Naive thymus-derived CD4-positive, alpha-beta T cell (primary cell): ENCODE measurements at places on chromosomes 1 and 21. TPM values are rescaled to one million over a fixed set of nuclear protein-coding genes. Genes with fewer than 3 reads are reported as not detected.

GRCh38 chr1:155485945-155486344 is 76.7 kb downstream of the ASH1L start:
- H3K4me3 ChIP-seq, result no peak overlapping the region
- no peaks in the 10 kb centered on the region for H3K27me3 ChIP-seq
- H3K27ac ChIP-seq, result no peak overlapping the region
- no peaks in the 10 kb centered on the region for H3K4me1 ChIP-seq
- H3K36me3 ChIP-seq, result peaks cover 11% of the 10 kb centered on the region

- no peak for DNase-seq
- H3K4me1 ChIP-seq, result peaks cover 5% of the 10 kb centered on the region
- no peaks in the 10 kb centered on the region for H3K27me3 ChIP-seq
- H3K4me3 ChIP-seq, result peak overlapping the region; percentile 4
Measured at GRCh38 chr1:225651872-225652728, 823 bp downstream of the ENAH start.

GRCh38 chr1:177329871-177330270 is 159.1 kb downstream of the BRINP2 start:
- no peak for DNase-seq
- H3K4me3 ChIP-seq, result no peak overlapping the region
- no peaks in the 10 kb centered on the region for H3K27me3 ChIP-seq

DNA sequence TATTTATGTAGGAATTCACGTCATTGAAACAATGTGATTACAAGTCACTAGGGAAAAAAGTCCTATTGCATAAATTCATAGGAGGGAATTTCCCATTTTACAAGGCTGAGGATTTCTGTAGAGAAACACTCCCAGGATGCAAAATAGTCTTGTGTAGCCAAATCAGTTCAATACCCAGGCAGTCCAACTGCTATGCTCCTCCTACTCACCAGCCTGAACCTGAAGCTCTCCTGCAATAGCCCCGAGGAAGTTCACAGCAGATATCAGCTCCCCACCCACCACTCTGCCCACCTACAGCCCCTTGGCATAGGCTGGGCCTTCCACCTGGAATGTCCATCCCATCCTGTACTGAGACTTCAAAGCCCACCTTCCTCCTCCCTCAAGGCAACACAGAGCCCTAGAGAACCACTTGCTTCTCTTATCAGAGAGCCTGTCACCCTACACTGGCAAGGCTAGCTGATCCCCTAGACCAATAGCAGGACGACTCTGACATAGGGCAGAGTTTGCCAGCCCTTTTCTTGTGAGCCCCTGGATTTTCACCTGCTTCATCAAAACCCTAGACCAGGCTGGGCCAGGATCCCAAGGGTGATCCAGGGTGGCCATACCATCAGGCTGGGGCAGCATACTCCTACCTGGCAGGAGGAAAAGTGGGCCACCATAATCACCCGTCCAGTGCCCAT is 1.5 kb downstream of the LSS start:
- H3K27me3 ChIP-seq, result no peaks in the 10 kb centered on the region
- H3K4me3 ChIP-seq, result no peak overlapping the region
- H3K27ac ChIP-seq, result peak overlapping the region; percentile 83

- H3K4me3 ChIP-seq, result peak overlapping the region; percentile 51
- H3K36me3 ChIP-seq, result peaks cover 53% of the 10 kb centered on the region
- peaks cover 24% of the 10 kb centered on the region for H3K4me1 ChIP-seq
- no peak for DNase-seq
- H3K27me3 ChIP-seq, result no peaks in the 10 kb centered on the region
Measured at GRCh38 chr1:156741481-156741983, 644 bp upstream of the MRPL24 start.

DNA sequence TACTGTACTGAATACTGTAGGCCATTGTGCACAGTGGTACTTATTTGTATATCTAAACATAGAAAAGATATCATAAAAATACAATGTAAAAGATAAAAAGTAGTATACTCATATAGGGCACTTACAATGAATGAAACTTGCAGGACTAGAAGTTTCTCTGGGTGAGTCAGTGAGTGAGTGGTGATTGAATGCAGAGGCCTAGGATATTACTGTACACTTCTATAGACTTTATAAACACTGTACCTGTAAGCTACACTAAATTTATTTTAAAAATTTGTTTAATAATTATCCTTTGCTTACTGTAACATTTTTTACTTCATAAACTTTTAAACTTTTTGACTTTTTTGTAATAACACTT is 82.5 kb downstream of the FGGY start:
- H3K4me1 ChIP-seq, result no peaks in the 10 kb centered on the region
- H3K36me3 ChIP-seq, result no peaks in the 10 kb centered on the region

GRCh38 chr21:38959692-38960061 is 153.9 kb downstream of the ETS2 start:
- no peak for DNase-seq
- no peaks in the 10 kb centered on the region for H3K4me1 ChIP-seq
- H3K36me3 ChIP-seq, result no peaks in the 10 kb centered on the region
- H3K27me3 ChIP-seq, result no peaks in the 10 kb centered on the region

DNA sequence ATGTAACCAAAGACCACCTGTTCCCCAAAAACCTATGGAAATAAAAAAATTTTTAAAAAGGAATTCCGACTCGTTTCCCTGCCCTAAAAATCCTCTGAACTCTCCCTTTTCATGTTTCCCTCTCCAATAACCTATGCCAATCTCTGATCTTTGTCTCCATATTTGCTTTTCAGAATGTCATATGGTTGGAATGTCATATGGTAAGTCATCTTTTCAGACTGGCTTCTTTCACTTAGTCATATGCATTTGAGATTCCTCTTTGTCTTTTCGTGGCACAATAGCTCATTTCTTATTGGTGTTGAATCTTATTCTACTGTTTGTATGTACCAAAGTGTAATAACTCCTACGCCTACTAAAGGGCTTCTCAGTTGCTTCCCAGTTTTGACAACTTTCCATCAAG is 117.5 kb downstream of the BACH1 start:
- DNase-seq, result no peak
- H3K4me1 ChIP-seq, result no peaks in the 10 kb centered on the region

- DNase-seq, result no peak
- no peaks in the 10 kb centered on the region for H3K36me3 ChIP-seq
- H3K27me3 ChIP-seq, result no peaks in the 10 kb centered on the region
Measured at GRCh38 chr1:114134518-114134917, 19.2 kb downstream of the SYT6 start.

DNA sequence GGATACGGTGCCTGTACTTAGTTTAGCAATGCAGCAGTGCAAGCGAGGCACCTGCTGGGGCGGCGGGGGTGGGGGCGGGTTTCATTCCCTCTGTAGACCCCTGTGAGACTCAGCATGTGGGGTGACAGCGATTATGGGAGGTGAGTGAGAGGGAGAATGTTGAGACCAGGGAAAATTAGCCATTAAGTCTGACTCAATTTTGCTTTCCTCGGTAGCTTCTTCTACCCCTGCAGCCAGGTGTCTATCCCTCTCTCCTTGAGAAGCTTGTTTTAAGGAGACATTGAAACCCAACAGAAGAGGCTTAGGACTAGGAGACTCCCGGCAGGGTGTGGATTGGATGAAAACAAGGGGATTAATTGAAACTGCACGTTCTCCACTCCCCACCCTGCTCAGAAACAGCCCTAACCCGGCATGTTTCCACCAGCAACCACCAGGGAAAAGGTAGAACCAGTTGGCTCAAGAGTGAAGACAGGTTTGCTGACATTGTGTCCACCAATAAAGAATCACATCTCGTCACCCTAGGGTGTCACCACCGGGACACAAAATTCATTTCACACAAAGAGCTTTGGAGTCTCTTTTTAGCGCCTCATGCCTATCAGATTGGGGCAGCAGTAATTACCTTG is 20.6 kb upstream of the ATF3 start:
- no peak for DNase-seq
- H3K36me3 ChIP-seq, result no peaks in the 10 kb centered on the region
- no peaks in the 10 kb centered on the region for H3K27me3 ChIP-seq
- H3K4me3 ChIP-seq, result no peak overlapping the region

- H3K27me3 ChIP-seq, result no peaks in the 10 kb centered on the region
- H3K4me1 ChIP-seq, result peaks cover 16% of the 10 kb centered on the region
- H3K4me3 ChIP-seq, result no peak overlapping the region
Measured at GRCh38 chr1:201831371-201831770, 2.4 kb downstream of the IPO9 start.

DNA sequence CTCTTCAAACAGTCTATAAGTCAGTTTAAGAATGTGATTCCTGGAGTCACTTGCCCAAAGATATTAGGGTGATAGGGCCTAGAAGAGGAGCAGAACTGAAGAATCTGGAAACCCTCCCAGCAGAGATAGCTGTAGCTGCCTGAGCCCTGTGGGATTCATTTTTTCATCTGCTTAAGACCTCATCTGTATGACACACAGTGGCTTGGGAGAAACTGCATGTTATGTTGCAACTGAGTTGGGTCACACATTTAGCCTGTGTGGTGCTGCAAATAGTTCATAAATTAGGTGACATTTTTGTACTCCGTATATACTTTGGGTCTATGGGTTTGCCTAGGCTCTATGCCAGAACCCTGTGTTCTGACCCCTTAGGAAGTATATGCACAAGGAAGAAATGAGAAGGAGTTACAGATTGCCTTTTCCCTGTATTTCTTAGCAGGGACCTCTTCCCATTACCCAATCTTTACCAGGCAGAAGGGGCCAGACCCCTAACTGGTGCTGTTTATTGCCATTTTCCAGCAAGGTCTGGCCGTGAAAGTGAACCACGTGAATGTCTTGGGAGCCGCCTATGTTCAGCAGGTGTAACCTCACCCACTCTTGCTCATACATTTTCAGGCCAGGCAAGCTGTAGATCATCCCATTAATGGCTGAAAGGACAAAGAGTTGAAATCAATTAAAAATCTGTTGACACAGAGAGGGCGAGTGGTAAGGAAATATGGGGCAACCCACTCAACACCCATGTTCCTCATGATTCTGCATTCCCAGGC is 41.9 kb upstream of the SLC19A2 start:
- H3K4me1 ChIP-seq, result no peaks in the 10 kb centered on the region
- H3K4me3 ChIP-seq, result no peak overlapping the region
- no peak overlapping the region for H3K27ac ChIP-seq
- no peaks in the 10 kb centered on the region for H3K27me3 ChIP-seq
- no peaks in the 10 kb centered on the region for H3K36me3 ChIP-seq

GRCh38 chr1:25893116-25893515 is 13.1 kb downstream of the STMN1 start:
- H3K27me3 ChIP-seq, result no peaks in the 10 kb centered on the region
- H3K27ac ChIP-seq, result no peak overlapping the region
- no peak overlapping the region for H3K4me3 ChIP-seq
- DNase-seq, result no peak

GRCh38 chr21:28892199-28893111 is 100.2 kb downstream of the LTN1 start:
- H3K27me3 ChIP-seq, result no peaks in the 10 kb centered on the region
- no peak overlapping the region for H3K27ac ChIP-seq
- H3K4me3 ChIP-seq, result no peak overlapping the region
- DNase-seq, result no peak
- H3K36me3 ChIP-seq, result no peaks in the 10 kb centered on the region
- H3K4me1 ChIP-seq, result no peaks in the 10 kb centered on the region

DNA sequence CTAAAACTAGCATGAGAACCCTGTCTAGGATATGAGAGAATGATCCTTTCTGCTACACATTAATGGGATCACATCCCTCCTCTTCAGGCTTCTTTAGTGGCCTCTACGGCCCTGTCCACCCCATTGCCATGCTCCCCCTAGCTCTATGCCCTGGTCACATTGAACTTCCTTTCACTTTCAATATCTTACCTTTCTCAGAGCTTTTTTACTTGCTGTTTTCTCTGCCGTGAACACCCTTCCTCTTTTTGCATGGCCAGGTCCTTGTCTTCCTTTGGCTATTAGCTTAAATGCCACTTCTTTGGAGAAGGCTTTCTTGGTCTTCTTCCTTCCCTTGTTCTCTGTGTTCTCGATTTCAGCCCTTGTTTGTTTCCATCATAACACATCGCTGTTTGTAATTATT is 97.4 kb downstream of the GIPC2 start:
- H3K27ac ChIP-seq, result peak overlapping the region; percentile 45
- H3K4me3 ChIP-seq, result peak overlapping the region; percentile 15
- H3K27me3 ChIP-seq, result no peaks in the 10 kb centered on the region
- DNase-seq, result no peak

GRCh38 chr1:100433563-100433962 is 81.3 kb downstream of the CDC14A start:
- H3K27ac ChIP-seq, result peak overlapping the region; percentile 38
- DNase-seq, result no peak
- peaks cover 5% of the 10 kb centered on the region for H3K36me3 ChIP-seq
- no peak overlapping the region for H3K4me3 ChIP-seq
- H3K27me3 ChIP-seq, result no peaks in the 10 kb centered on the region
- peaks cover 34% of the 10 kb centered on the region for H3K4me1 ChIP-seq

- H3K36me3 ChIP-seq, result peaks cover 20% of the 10 kb centered on the region
- no peak overlapping the region for H3K27ac ChIP-seq
- H3K4me3 ChIP-seq, result no peak overlapping the region
- DNase-seq, result no peak
- H3K4me1 ChIP-seq, result peaks cover 33% of the 10 kb centered on the region
Measured at GRCh38 chr1:27109103-27109822, 45.7 kb downstream of the SLC9A1 start.

- no peak for DNase-seq
- H3K4me1 ChIP-seq, result no peaks in the 10 kb centered on the region
- no peaks in the 10 kb centered on the region for H3K36me3 ChIP-seq
- H3K4me3 ChIP-seq, result peak overlapping the region; percentile 30
Measured at GRCh38 chr1:26161415-26162219, 2.7 kb downstream of the FAM110D start.

DNA sequence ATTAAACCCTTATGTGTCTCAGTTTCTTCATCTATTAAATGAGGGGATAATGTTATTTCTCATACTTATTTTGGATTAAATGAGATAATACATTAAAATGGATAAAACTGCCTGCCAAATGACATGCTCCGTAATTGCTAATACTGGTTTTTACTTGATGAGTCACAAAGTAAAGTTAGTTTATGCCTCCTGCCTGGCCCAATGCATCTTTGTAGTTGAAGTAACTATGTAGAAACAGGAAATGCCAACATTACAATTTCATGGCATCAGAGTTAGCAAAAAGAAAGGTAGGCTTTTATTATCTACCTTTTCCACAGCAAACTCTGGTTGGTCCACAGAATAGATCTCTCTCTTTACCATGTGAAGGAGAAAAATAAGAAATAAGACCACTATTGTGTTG is 214.5 kb downstream of the TBX15 start:
- DNase-seq, result no peak
- no peak overlapping the region for H3K27ac ChIP-seq
- no peaks in the 10 kb centered on the region for H3K4me1 ChIP-seq
- H3K27me3 ChIP-seq, result no peaks in the 10 kb centered on the region
- no peak overlapping the region for H3K4me3 ChIP-seq
- no peaks in the 10 kb centered on the region for H3K36me3 ChIP-seq

- H3K4me3 ChIP-seq, result peak overlapping the region; percentile 51
- DNase-seq, result peak; percentile 60
- H3K36me3 ChIP-seq, result no peaks in the 10 kb centered on the region
- H3K4me1 ChIP-seq, result peaks cover 34% of the 10 kb centered on the region
Measured at GRCh38 chr1:160519642-160520435, 3.2 kb downstream of the SLAMF6 start.

DISP3 gene
- 0.24 and 0.28 TPM in 2 replicates for total RNA-seq

RAB7B gene
- 0.24 TPM for total RNA-seq

TCHHL1 gene
- total RNA-seq, result not detected

SLC2A5 gene
- not detected for total RNA-seq

GPX7 gene
- total RNA-seq, result 32.8 TPM

KIF14 gene
- total RNA-seq, result not detected

GREM2 gene
- 2.5 TPM for total RNA-seq

SLC45A3 gene
- 0.54 TPM for total RNA-seq

VCAM1 gene
- total RNA-seq, result not detected

ANKRD45 gene
- not detected for total RNA-seq

RAB3B gene
- not detected for total RNA-seq

CFHR2 gene
- not detected for total RNA-seq

CRABP2 gene
- 0.38 TPM for total RNA-seq
